ENCODE measurements at places on chromosomes 5 and 9.

GRCh38 chr5:88388476-88389337, 120.1 kb upstream of the TMEM161B start:
- no peak for DNase-seq

DNA sequence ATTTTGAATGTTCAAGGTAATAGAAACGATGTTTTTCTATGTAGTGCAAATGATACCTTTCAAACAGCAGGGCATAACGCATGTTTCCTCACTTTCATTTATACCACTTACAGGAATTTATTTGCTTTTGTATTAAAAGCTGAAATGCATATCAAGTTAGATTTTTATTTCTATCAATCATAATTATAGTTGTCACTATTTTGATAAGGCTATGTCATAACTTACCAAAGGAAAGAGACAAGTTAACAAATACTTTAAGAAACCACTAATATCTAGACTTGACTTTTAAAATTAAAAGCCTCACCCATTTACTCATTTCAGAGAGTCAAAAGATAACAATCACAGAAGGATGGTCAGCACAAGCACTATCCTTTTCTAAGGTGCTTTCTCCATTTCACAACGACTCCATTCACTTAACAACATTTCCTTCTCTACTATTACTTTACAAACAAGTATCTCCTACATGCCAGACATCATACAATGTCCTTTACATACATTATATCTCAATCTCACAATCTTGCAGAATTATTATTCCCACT, 12.6 kb downstream of the ERP44 start:
- DNase-seq: no peak

DNA sequence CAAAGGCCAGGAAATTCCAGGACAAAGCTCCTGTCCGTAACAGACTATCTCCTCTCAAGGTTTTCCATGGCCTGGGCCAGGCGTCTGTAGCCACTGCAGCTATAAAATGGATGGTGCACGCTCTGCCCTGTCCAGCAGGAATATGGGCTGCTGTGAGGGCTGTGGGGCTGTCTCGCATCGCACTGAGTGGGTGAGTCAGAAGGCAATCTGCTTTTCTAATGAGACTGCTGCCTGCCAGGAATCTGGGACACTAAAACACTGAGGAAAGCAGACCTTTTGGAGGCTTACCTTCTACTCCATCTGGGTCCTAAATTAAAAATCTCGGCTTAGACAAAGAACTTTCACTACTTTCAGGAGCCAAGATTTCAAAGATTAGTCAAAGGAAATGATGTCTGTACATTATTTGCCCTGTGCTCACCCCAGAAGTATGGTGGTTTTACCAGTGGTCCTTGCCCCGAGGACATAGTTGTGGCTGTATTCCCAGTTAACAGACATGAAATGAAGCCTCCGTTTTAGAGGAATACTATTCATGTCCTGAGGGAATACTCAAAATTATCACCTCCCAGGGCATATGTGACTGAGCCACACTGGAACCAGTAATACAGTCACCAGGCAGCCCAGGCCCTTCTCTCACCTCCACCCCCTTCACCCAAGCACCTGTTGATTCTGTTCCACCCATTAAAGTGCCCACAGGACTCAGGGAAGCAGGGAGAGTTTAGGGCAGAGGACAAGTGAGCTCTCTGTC, 56.4 kb downstream of the PFDN1 start:
- peak; percentile 74 for DNase-seq

DNA sequence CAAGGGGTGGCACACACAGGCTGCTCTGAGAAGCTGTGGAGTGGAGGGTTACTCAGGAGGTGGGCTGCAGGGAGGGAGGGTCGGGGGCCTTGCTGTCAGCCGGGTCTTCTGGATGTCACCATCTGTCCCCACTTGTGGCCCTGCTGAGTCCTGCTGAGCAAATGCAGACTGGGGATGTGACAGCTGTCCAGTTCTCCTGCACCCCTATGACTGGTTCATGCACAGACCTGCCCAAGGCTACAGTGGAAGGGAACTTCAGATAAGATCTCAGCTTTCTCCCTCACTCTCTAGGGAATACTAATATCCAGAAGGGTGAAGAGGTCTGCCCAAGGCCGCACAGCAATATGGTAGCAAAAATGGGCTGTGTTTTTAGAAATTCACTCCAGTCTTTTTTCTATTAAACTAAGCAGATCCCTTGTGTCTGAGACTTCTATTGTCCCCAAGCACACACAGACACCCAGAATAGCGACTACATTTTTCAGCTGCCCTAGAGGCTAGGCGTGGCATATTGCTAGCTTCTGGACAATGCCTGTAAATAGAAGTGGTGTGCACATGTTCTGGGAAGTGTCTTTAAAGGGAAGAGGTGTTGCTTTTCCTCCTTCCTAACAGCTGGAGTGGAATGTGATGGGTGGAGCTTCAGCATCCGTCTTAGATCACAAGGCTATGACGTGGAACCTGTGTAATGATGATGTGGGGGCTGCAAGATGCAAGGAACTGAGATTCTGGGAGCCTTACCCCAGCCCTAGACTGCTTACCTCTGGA, 51.1 kb upstream of the TBC1D2 start:
- DNase-seq: no peak

GRCh38 chr9:122244349-122244748, 15.6 kb upstream of the LHX6 start:
- no peak for DNase-seq

- DNase-seq: no peak
Measured at GRCh38 chr5:16894236-16895057, 41.6 kb downstream of the MYO10 start.

GRCh38 chr9:135989722-135990467, 28.7 kb upstream of the UBAC1 start:
- peak; percentile 47 for DNase-seq

DNA sequence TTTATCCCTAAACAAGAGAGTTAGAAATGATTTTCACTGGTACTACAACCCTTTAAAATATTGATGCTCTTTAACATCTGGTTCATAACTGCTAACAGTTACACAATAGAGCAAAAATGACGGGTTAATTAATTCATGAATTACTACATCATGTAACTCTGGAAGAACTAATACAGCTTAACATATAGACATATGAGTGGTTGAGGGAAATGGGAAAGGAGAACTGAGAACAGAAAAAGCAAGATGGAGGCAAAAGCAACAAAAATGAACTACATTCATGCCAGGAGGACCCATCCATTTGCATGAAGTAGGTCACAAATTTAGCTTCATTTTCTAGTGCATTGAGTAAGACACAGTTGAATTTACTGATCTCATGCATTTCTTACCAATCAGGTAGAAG, 61.8 kb downstream of the C9 start:
- DNase-seq: no peak

- no peak for DNase-seq
Measured at GRCh38 chr5:22947921-22948320, 94.8 kb upstream of the CDH12 start.

- no peak for DNase-seq
Measured at GRCh38 chr5:148645527-148645926, 8.8 kb downstream of the HTR4 start.

Data from left cardiac atrium (tissue), 4 donors.